ENCODE measurements at places on chromosomes 6 and 20. TPM values are rescaled to one million over a fixed set of nuclear protein-coding genes. Genes with fewer than 3 reads are reported as not detected.

GRCh38 chr20:25275813-25276532, 28.1 kb downstream of the PYGB start:
- no peak for DNase-seq
- no peaks in the 10 kb centered on the region for H3K4me1 ChIP-seq
- H3K36me3 ChIP-seq = peaks cover 24% of the 10 kb centered on the region

DNA sequence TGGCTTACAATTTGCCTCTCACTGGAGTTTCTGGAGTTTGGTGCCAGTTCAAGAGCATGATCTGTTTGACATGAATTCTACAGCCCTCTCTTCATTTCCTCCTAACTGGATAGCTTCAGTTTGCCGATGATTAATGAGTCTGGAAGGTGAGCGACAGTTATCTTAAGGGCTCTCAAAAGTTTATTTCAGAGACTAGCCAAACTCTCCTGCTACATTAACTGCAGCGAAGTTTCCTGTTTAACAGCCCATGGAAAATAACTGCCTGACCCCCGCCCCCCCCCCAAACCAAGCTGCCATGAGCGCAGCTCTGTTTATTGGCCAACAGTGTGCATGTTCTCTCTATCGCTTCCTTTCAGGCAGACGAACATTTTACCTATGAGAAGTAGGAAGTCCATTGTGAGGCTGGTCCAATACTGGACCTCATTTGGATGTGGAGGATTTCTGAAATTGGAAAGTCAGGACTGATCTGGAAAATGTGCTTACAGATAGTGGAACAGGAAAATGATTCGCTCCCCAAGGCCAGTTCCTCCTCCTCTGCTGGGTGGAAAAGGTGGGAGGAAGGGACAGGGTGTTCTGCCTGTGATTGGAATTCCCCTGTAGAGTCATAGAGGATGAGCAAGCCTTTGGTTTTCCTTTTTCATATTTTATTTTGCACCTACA, 522.2 kb upstream of the JAG1 start:
- no peaks in the 10 kb centered on the region for H3K36me3 ChIP-seq
- DNase-seq = no peak
- H3K27ac ChIP-seq = no peak overlapping the region
- H3K27me3 ChIP-seq = no peaks in the 10 kb centered on the region
- H3K4me3 ChIP-seq = no peak overlapping the region

GRCh38 chr6:6697620-6698019, 109.1 kb downstream of the LY86 start:
- H3K27ac ChIP-seq = no peak overlapping the region
- peaks cover 16% of the 10 kb centered on the region for H3K4me1 ChIP-seq
- H3K4me3 ChIP-seq = no peak overlapping the region
- no peak for DNase-seq
- H3K27me3 ChIP-seq = peaks cover 16% of the 10 kb centered on the region
- no peaks in the 10 kb centered on the region for H3K36me3 ChIP-seq

DNA sequence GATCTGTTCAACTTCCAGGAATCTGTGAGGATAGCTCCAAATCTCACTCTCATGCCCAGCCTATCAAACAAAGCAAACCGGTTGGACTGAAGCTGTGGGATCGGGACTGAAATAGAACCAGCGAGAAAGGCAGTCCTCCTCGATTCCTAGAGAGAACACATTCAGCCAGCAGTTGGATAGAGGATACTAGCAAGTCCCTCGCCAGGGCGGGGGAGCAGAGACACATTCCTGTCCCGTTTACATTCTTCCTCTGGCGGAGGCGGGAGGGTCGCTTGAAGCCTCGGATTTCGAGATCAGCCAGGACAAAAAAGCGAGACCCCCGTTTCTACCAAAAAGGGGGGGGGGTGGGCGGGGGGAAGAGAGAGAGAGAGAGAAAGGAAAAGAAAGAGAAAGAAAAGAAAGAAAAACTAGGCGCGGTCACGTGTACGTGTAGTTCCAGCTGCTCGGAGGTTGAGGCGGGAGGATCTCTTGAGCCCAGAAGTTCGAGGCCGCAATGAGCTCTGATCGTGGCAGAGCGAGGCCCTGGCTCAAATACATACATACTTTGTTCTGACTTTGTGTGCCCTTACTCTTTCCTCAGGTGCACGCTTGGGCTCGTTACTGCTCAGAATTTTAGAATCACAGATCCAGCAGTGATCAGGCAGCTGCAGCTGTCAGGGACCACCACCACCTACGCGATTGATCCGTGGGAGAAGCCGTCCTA, 19.5 kb downstream of the ZNF311 start:
- H3K36me3 ChIP-seq = no peaks in the 10 kb centered on the region
- H3K27ac ChIP-seq = no peak overlapping the region
- H3K4me1 ChIP-seq = peaks cover 34% of the 10 kb centered on the region
- DNase-seq = no peak
- peaks cover 31% of the 10 kb centered on the region for H3K27me3 ChIP-seq

DNA sequence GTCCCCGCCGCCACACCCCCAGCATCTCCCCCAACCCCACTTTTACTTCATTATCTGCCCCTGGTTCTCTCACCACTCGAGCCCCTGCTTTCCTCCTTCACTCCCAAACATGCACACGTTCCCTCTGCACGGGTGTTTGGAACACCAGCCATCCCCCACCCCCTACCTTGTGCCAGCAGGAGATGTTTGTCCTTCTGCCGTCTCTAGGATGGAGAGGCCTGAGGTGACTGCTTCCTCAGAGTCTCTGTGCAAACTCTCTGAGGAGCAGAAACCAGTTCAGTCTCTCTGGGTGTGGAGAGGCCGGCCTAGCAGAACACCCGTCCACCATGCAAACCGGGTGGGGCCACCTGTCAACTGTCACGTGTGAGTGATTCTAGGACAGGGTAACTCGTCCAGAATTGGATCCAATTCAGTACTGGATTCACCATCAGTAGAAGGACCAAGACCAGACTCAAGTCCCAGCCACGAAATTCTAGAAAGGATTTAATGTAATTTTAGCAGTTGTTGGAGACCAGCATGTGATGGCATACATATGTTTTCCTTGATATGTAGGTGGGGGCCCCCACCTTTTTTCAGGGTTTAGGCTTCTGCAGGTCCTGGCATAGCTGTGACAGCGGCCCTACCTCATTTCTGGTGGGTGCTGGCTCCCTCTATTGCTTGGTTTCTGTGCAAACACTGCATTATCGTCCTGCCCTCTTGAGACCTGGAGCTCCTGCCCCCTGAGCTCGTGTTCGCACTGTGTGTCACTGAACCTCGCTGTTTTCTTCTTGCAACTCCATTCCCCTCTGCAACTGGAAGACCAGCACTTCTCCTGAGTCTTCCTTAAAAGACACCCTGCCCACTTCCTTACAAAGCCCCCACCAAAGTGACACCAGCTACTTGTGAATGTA, at the start of gene RAET1E:
Gene RAET1E, minus strand, starts transcription at position 259 of the 890 bp plus-strand sequence. CDS start 7,212 bp downstream, outside the sequence.
- no peak for DNase-seq
- H3K27ac ChIP-seq = no peak within 1 kb of the TSS
- no peak within 1 kb of the TSS for H3K4me3 ChIP-seq
- peaks cover 26% of the 10 kb centered on the region for H3K27me3 ChIP-seq

STMND1 gene
- not detected for total RNA-seq

DNA sequence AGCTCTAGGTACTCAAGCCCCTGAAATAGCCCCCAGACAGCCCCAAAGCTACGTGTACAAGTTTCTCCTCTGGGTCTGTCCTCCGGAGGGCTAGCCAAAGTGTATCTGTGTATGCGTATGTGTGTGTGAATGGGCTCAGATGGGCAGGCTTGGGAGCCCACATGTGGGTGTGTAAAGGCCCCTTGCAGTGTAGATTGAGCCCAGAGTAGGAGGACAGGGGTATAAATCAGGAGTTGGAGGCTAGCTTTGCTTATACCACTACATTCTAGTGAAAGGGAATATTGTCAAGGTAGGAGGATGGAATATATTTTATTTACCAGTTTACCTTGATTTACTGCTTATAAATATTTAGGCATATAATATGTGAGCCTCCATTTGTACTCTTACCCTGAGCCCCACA, 9.0 kb upstream of the MAP3K7 start:
- H3K27ac ChIP-seq = no peak overlapping the region
- DNase-seq = no peak
- no peak overlapping the region for H3K4me3 ChIP-seq
- peaks cover 8% of the 10 kb centered on the region for H3K4me1 ChIP-seq
- H3K27me3 ChIP-seq = peaks cover 45% of the 10 kb centered on the region

BMP5 gene
- not detected for total RNA-seq

IMPG1 gene
- total RNA-seq = not detected

DNA sequence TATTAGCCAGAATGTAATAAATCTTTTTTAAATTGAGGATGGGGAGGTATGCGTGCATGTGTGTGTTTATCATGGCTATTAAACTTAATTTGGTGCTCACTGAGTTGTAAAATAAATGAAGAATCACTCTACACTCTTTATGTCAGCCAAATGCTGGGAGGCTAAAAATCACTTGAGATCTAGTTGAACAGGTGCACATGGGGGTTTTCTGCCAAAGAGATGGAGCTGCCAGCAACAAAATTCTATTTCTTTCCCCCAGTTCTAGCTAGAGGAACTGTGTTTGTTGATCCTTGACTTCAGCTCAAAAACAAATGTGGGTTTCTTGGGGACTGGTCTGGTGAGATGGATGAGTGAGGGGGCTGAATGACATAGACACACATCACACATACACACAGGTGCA, 183.3 kb upstream of the BTBD3 start:
- H3K36me3 ChIP-seq = no peaks in the 10 kb centered on the region
- no peaks in the 10 kb centered on the region for H3K27me3 ChIP-seq
- DNase-seq = no peak
- H3K4me1 ChIP-seq = no peaks in the 10 kb centered on the region

DNA sequence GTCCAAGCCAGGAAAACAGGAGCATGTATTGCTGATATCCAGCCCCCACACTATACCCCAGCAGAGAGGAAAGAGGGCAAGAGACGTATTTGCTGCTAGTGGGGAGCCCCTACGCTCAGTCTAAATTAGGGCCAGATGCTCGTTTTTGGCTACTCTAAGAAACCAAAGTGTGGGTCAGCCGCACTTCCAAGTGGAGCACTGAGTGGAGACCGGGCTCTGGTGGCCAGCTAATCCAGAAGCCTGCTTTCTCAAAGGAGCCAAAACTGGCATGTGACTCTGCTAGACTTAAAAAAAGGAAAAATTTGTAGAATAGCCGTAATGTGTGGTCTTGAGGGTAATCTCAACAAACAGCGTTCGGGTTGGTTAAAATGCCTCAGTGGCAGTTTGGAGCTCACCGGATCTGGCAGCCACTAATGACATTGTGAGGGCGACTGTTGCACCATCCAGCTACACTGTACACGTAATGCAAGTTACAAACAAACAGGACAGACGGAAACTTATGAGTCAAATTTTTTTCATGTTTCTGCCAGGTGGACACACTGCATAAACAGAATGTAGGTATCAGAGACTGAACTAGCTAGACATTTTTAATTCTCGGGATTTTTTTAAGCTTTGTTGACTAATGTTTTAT, 230.9 kb downstream of the FOXC1 start:
- H3K4me3 ChIP-seq = no peak overlapping the region
- no peak for DNase-seq
- H3K36me3 ChIP-seq = no peaks in the 10 kb centered on the region
- no peak overlapping the region for H3K27ac ChIP-seq

PI3 gene
- not detected for total RNA-seq

DNA sequence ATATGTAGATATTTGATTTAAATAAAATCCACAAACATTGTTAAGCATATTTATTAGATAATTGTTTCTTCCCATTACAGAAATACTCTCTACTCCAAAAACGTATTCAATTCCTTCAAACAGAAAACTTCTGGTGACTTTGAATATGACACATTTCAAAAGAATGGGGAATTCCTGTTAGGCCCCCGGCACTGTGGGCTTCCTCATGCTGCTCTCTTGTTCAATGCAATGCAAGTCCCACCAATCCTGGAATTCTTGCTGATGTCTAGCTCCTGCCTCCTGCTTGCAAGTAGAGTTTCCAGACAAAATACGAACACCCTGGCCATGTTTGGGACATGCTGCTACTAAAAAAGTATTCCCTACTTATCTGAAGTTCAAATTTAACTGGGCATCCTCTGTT, 544.1 kb downstream of the QKI start:
- H3K36me3 ChIP-seq = no peaks in the 10 kb centered on the region
- no peak overlapping the region for H3K27ac ChIP-seq
- DNase-seq = no peak
- peaks cover 5% of the 10 kb centered on the region for H3K27me3 ChIP-seq

DNA sequence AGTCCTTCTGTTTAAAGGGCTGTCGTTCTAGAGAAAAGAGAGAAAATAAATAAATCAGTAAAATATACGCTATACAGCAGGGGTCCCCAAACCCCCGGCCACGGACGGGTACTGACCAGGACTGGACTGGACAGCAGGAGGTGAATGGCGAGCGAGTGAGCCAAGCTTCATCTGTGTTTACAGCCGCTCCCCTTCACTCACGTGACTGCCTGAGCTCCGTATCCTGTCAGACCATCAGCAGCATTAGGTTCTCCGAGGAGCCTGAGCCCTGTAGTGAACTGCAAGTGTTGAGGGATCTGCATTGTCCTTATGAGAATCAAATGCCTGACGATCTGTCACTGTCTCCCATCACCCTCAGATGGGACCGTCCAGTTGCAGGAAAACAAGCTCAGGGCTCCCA, 76.5 kb downstream of the ZNF217 start:
- H3K36me3 ChIP-seq = no peaks in the 10 kb centered on the region
- DNase-seq = no peak
- H3K4me3 ChIP-seq = no peak overlapping the region
- peaks cover 1% of the 10 kb centered on the region for H3K27me3 ChIP-seq
- H3K27ac ChIP-seq = no peak overlapping the region
- H3K4me1 ChIP-seq = no peaks in the 10 kb centered on the region

DNA sequence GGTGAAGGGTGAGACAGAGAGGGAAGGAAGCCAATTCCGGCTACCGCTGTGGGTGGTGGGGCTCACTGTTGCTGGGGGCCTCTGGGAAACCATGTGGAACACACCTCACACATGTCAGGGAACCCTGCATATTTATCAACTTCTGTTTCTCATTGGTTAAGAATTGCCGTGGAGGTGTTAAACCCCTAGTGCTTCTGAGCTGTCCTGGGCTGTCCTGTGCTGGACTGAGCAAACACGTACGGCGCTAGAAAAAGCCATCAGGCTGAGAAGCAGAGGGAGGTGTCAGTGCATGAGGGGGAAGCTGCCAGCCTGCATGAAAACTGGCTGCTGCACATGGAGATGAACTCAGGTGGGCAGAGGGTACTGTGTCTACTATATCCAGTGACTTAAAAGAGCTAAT, 103.9 kb upstream of the JAG1 start:
- H3K4me1 ChIP-seq = peaks cover 2% of the 10 kb centered on the region
- DNase-seq = no peak
- peaks cover 1% of the 10 kb centered on the region for H3K27me3 ChIP-seq
- H3K27ac ChIP-seq = no peak overlapping the region

PBOV1 gene
- total RNA-seq = not detected

Data from activated T-helper 2 cell treated with anti-CD3 and anti-CD28 coated beads, Interferon-gamma antibody, Interleukin-2, Interleukin-4, amounts not matched to agents 10 μg/mL and 5 μg/mL and 100 μg/mL, durations not matched to agents 14 hours and 24 hours and 36 hours (primary cell).